Stimulated activated CD4-positive, alpha-beta T cell treated with anti-CD3 and anti-CD28 coated beads, Interleukin-15, amount 100 ng/mL, for 1 hour (primary cell): ENCODE measurements at places on chromosomes 6 and 20.

- no peak for DNase-seq
Observed at GRCh38 chr6:83352424-83353061, 78.3 kb downstream of the ME1 start.

GRCh38 chr6:106372838-106373501 is 12.5 kb downstream of the CRYBG1 start:
- no peak for DNase-seq

- DNase-seq, result no peak
Observed at GRCh38 chr6:126447367-126447766, 107.5 kb downstream of the CENPW start.

DNA sequence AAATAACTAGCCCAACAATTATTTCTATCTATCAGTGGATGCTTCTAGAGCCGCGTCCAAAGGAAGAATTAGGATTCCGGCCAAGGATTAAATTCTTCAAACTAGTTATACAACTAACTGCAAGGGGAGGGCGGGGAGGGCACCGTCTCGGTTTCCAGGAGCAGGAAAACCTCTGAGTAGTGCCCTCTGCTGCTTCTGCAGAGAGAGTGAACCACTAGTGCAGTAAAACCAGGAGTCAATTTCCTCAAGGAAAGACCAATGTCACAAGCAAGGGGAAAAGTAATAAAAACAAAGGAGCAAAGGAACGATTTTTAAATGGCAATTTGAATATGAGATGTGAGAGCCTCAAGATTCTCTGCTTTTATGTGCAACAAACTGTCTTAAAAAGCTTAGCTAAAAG is 16.5 kb upstream of the UBE2J1 start:
- no peak for DNase-seq

DNA sequence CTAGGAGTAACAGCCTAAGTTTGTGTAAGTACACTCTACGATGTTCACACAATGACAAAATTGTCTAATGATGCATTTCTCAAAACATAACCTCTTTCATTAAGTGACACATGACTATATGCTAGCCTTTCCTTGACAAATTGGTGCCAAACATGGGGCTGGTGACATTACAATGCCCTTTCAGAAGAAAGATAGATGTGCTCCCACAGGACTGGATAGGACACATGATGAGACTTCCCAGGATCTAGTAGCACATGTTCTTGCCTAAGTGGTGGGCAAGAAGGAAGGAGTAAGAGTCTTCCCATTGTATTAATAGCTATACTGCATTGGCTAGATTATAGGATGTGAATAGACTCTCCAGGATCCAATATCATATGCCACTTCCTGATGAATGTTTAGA is 21.5 kb downstream of the ZKSCAN3 start:
- no peak for DNase-seq

GRCh38 chr20:37305079-37305478 is 15.6 kb downstream of the MANBAL start:
- no peak for DNase-seq

DNA sequence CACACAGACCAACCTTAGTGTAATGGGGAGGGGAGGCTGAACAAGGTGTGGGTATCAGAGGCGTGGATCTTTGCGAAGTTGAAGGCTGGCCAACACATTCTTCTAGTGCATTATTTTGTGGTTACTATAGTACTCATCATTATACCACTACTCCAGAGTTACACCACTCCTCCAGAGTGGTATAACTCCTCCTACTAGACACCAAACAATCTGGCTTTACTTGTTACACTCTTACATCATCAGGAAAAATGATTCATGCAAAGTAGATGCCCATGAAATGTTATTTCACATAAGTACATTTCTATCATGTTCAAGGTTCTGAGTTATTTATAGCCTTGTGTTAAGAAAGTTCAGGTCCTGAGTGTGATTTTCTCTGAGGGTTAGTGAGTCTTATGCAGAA is 443.1 kb upstream of the OPRM1 start:
- no peak for DNase-seq

DNA sequence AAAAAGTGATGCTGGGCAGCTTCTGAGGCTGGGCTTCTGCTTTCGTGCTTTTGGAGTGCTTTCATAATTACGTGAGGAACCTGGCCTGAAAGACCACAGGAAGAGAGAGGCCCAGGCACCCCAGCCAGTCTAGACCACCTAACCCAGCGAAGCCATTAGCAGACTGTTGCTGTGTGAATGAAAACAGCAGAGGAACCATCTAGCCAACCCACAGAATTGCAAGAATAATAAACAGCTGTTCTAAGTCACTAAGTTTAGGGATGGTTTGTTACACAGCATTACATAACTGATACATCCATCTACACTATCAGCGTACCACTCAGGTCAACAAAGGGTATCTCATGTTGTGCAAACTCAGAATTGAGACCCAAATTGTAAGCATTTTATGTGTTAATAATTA is 34.5 kb downstream of the FGD2 start:
- no peak for DNase-seq

DNA sequence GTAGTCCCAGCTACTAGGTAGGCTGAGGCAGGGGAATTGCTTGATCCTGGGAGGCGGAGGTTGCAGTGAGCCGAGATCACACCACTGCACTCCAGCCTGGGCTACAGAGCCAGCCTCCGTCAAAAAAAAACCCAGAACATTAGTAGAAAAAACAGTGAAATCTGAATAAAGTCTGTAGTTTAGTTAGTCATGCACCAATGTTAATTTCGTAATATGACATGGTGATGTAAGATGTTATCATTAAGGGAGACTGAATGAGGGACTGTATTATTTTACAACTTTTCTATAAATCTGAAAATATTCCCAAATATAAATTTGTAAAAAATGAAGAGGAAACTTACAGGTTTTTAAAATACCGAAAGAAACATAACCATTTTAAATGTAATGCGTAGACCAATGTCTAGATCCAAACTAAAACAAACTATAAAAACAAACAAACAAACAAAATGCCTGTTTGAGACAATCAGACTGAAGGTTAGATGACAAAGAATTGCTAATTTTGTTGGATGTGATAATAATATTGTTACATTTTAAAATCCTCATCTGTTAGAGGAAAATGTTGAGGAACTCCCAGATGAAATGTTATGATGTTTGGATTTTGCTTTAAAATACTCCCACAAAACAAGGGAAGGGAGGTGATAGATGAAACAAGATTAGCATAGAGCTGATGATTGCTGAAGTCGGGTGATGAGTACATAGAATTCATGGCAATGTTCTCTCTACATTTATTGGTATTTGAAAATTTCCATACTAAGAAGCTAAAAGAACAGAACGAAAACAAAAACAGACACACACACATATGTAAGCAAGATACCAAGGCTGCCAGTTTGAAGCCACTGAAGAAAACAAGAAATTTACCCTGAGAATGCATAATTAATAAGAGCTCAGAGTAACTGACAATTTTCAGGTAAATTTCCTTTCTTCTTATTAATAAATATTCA is 1.8 kb downstream of the GSTA4 start:
- DNase-seq, result no peak

GRCh38 chr20:21270806-21271205 is 32.3 kb upstream of the XRN2 start:
- no peak for DNase-seq

DNA sequence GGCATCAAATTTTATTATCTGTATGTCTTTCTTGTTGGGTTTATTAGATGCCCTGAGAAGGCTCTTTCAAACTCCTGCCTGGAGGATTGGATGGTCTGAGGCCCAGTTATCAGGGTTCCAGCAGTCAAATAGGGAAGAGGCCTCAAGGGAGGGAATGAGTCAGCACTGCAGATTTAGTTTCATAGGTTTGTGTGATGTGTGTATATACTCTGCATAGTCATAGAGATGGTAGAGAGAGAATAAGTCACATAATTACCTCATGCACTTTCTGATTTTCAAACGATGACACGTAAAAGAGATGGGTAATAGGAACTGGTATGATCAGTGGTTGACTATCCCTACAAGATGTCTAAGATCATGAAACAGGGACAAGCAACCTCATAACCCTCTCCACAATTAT is 82.1 kb downstream of the ADAT2 start:
- DNase-seq, result no peak

DNA sequence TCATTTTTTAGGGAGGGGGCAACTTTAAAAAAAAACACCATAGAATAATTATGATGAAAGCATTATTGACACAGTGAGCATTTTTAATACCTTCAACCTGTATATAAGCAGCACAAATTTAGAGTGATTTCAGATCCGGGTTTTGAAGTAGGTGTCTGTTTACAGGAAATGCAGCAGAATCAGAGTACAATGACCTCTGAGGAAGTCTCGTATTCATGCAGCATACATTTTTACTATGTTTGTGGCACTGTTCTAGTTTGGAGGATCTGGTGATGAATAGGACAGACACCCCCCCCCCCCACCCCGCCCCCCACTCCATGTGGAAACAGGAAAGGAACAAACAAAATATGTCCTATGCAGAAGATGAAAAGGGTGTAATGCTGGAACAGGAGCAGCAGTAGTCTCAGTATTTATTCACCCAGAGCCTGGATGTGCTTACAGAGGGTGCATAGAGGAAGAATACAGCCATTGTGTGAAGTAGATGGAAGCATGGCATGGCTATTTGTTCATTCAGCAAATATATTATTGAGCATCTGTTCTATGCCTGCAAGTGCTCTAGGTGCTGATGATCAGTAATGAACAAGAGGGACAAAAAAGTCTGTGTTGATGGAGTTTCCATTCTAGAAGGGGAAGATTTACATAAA is 19.7 kb downstream of the VAPB start:
- DNase-seq, result no peak

DNA sequence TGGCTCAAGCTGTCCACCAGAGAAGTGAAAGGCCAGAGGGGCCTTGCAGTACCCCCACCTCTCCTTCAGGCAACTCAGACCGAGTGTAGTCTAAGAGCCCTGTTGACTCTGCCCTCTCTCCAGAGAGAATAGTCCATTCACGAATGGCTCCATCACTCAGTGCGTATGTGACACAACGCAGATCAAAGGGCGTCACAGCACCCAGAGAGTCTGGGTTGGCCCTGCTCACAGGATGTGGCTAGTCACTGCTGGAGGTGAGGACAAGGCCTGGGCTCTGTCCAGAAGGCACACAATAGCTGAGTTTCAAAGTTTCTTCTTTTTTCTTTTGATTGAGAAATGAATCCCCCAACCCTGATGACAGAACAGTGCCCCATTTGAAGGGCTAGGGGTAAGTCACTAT is 74.1 kb downstream of the TRMT11 start:
- no peak for DNase-seq
